NCI-H69 (cell line): ENCODE measurements at places on chromosomes 16 and 17.

DNA sequence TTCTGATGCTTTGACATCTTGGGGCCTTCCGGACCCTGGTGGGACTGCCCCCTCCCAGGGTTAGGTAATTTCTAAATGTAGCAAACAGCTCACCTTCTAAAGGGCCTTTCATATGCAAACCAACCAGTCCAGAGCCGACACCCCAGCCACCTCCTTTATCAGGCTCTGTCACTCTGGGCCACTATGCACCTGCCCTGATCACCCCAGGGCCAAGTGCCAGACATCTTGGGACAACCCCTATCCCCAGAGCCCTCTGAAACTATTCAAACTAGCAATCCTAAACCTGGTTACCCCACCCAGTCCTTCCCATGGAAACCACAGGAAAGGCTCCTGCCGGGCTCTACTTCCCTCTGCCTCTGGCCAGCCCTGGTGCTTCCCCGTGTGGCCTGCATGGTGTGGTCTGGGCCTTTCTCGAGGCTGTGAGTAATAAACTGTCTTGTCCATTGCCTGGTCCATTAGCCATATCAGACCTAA, 91.2 kb upstream of the TNRC6C start:
- DNase-seq = no peak

- DNase-seq = no peak
These were observed 897 bp upstream of the CYGB start for GRCh38 chr17:76538281-76538931.

- no peak for DNase-seq
These were observed 30.9 kb upstream of the SLC25A19 start for GRCh38 chr17:75319904-75320691.

- DNase-seq = no peak
These were observed 40.9 kb upstream of the NAT9 start for GRCh38 chr17:74816905-74817620.

DNA sequence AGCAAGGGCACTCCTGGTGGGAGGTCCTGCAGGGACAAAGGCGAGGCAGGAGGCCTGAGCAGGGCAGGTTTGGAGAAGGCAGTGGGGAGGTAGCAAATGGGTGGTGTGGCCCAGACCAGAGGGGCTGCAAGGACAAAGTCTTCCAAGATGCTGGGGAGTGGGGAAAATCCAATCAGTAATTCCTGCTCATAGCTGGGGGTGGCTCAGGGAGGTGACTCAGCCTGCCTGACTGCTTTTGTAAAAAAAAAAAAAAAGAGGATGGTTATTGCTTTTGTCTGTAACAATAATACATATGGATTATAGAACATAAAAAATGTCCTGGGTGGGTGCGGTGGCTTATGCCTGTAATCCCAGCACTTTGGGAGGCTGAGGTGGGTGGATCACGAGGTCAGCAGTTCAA, 5.2 kb downstream of the IL34 start:
- DNase-seq = no peak

- DNase-seq = no peak
These were observed 136.9 kb upstream of the EEF2KMT start for GRCh38 chr16:5234295-5235050.

DNA sequence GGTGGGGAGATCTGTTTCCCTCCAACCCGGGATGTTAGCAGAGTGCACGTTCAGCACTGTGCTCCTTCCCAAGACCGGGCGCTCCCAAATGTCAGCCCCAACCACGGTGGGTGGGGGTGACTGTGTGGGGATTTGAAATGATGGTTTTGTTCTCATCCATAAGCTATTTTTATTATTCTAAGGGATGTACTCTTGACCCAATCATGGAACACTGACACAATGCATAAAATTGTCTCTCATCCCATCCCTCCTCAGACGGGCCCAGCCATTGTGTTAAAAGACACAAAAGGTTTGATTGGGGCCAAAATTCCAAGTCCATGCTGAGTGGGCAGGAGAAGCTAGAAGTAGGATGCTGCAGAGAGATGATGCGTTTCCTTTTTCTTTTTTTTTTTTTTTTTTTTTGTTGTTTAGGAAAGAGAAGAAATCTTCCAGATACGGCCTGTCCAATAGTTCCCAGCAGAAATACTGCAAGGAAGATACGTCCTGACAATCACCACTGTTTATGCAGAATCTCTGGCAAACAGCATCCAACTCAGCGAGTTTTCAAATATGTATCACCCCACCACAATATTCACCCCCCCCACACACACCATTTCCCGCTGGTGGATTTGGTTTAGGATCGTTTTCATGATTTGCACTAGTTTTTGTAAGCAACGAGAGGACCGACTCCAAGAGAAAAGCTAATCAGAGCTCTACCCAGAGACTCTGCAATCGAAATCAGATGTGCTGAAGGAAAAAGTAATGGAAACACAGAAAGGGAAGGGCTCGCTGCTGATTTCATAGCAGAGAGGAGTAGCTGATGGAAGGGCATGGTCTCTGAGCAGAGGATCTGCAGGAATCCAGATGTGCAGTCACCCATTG, 163.5 kb upstream of the DYNLRB2 start:
- DNase-seq = no peak

DNA sequence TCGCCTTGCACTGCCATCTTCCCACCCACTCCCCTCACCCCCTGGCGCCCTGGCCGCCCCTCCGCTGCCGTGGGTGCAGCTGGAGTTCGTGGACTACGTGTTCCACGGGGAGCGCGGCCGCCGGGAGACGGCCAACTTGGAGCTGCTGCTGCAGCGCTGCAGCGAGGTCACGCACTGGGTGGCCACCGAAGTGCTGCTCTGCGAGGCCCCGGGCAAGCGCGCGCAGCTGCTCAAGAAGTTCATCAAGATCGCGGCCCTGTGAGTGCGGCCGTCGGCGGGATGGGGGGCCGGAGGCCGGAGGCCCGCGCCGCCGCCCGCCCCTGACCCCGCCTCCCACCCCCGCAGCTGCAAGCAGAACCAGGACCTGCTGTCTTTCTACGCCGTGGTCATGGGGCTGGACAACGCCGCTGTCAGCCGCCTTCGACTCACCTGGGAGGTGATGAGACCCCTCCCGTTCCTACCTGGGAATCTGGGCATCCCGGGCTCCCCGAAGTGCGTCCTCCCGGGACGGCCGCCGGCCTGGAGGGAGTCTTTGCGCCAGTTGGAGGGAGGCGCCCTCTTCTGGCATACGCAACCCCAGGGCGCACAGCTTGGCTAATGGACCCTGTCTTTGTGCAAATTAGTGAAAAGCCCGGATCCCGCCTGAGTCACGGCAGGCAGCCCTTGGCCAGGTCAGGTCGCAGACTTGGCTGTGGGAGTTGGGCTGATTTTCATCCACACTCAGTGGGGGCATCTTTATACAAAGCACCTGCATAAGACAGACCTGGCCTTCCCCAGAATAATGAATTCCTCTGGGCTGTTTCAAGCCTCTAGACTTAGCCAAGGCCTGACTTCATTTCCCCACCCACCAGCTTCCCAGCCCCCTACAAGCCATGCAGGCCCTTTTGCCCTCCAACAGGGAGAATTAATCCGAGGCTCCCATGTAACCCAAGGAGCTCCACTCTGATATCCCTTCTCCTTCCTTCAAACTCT, 14.3 kb downstream of the RAPGEFL1 start:
- peak; percentile 71 for DNase-seq

GRCh38 chr17:42284024-42284369, 4.3 kb upstream of the STAT5A start:
- no peak for DNase-seq

GRCh38 chr16:55835581-55835980, 2.7 kb upstream of the CES1 start:
- DNase-seq = no peak
